Naive thymus-derived CD4-positive, alpha-beta T cell (primary cell): ENCODE measurements at places on chromosomes 2 and 18.

DNA sequence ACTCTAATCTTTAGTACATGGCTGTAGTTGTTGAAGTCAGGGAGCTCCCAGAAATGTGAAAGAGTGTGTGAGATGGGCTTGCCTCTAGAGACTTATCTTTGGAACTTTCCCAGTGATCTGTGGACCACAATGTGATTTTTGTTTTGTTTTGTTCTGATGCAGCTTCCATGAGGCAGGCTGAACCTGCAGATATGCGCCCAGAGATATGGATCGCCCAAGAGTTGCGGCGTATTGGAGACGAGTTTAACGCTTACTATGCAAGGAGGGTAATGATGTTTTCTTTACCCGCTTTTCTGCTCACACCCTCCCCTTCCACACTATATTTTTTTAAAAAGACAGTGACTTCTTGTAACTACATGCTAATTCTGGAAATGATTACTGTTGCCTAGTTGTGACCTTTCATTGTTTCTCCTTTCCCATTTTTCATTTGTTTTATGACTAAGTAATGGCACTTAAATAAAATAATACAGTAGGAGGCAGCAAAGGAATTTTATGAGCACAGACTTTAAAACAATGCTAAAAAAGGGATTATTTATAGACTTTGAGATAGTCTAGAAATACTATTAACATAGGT lies 29.3 kb downstream of the BCL2L11 start:
- no peak for DNase-seq

DNA sequence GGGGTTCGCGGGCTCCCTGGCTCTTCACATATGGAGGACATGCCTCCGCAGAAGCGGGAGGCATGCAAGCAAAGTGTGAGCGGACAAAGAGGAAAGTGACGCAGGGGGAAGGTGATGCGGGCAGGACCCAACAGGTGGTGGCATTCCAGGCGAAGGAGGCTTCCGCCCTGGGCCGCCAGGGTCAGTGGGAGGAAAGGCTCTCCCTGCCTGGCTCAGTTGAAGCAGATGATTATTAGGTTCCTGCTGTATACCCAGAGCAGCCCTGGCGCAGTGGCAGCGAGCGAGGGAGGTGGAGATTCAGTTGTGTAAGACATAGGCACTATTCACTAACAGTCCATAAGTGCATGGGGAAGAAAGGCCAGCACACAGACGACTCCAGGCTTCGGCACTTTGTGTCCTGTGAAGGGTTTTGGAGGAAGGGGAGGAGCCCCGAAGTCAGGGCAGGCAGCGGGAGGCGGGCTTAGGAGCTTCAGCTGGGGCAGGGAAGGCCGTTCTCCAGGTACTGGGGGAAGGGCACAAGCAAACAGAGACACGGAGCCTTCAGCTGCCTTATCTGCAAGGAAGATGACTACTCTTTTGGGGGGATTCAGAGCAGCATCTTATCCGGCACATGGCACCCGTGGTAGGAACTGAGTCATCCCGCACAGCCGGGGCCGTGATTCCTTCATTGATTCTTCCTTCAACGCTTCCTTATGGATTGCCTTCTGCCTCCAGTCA lies 89.8 kb downstream of the TGOLN2 start:
- no peak for DNase-seq

DNA sequence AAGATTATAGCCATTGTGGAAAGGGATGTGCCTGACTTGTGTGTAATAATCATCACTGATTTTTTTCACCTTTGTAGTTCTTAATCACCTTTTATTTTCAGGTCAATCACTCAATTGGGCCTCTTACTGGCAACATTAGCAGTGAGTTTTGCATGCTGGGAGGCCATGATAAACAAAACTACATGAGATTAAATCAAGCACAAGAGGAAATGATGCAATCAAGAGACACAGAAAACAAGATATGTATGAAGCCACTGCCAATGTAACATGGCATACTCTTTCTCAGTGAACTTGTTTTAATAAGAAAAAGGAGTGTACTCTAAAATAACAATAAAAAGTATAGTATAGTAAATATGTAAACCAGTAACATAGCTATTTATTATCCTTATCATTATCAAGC lies 69.9 kb upstream of the FSIP2 start:
- DNase-seq: no peak

DNA sequence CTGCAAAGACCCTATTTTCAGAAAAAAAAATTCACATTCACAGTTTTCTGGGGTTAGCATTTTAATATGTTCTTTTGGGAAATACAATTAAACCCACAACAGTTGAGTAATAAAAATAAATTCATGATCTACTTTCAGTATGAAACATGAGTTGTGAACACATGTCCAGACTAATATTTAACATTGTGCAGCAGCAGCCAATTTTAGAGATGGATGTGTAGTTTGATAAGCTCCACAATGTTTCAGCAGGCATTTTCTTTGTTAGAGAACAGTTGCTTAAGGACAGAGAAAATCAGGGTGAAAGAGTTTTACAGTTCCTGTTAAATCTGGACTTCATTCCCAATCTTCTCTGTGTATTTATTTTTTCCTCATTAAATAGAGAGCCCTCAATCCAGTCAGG lies 519.5 kb downstream of the PIK3C3 start:
- no peak for DNase-seq

- DNase-seq: no peak
Measured at GRCh38 chr2:240300261-240300821, 135.1 kb upstream of the GPC1 start.
